Testis (tissue), 5 donors: ENCODE measurements at places on chromosomes 4 and X. TPM values are rescaled to one million over a fixed set of nuclear protein-coding genes. Genes with fewer than 3 reads are reported as not detected.
A peak's percentile ranks its signal among the peaks of the same experiment; 100 is the strongest.

DNA sequence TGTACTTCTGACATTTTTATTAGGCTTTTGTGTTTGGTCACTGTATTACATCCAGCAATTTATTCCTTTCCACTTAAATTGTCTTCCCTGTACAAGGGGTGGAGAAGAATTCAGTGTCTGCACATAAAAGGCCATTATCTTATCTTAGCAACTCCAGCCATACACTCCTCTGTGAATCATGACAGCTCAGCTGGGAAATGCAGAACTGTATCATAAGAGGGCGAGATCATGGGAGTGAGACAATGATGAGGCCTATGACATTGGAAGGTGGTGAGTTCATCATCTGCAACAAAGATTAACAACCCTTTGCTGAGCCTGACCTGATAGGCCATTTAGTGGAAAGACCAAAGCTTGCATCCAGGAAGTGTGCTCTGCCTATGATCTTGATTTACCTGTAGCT lies 33.3 kb downstream of the SLIT2 start:
- no peaks in the 10 kb centered on the region for H3K4me1 ChIP-seq
- H3K4me3 ChIP-seq: no peak overlapping the region

Gene MAGEC1
- total RNA-seq: 10.0 TPM

DNA sequence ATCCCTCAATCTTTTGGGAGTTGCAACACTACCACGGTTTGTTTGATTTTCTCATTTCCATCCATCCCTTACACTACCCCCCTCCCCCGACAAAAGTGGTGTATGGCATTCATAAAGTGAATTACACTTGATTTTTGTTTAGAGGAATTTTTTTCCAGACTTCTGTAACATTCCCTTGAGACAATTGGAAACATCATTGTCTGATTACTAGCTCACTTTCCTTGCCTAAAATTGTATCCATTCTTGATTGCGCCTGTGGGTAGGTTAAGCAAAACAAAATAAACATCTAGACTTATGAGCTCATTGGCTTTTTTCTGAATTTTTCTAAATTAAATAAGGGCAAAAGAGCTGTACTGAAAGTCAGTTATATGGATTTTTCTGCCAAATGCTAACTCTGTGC lies 3.5 kb downstream of the GPC3 start:
- no peak overlapping the region for H3K27ac ChIP-seq
- no peak overlapping the region for H3K4me3 ChIP-seq
- no peaks in the 10 kb centered on the region for H3K36me3 ChIP-seq
- no peak for DNase-seq
- H3K27me3 ChIP-seq: no peaks in the 10 kb centered on the region
- H3K4me1 ChIP-seq: no peaks in the 10 kb centered on the region

- DNase-seq: no peak
- H3K4me3 ChIP-seq: no peak overlapping the region
- no peaks in the 10 kb centered on the region for H3K27me3 ChIP-seq
- no peaks in the 10 kb centered on the region for H3K4me1 ChIP-seq
- no peak overlapping the region for H3K27ac ChIP-seq
These were observed 153.5 kb downstream of the KCNIP4 start for GRCh38 chr4:21795091-21795490.

DNA sequence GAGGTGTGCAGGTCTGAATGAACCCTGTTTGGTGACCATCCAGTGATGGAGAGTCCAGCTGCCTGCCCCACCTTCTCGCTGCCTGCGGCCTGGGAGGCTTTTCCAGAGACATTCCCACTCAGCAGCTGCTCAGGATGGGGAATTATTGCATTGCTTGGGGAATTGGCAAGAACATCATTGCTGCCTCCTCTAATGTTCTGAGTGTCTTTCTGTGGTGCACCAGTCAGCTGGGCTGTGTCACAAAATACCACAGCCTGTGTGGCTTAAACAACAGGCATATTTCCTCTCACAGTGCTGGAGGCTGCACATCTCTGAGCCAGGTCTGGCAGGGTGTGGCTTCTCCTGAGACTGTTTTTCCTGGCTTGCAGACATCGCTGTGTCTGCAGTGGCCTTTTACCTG lies 86.8 kb upstream of the AFAP1 start:
- no peaks in the 10 kb centered on the region for H3K36me3 ChIP-seq
- H3K4me1 ChIP-seq: no peaks in the 10 kb centered on the region
- DNase-seq: no peak
- no peak overlapping the region for H3K27ac ChIP-seq
- H3K4me3 ChIP-seq: no peak overlapping the region

Gene ASB9
- 88.8 TPM for total RNA-seq

DNA sequence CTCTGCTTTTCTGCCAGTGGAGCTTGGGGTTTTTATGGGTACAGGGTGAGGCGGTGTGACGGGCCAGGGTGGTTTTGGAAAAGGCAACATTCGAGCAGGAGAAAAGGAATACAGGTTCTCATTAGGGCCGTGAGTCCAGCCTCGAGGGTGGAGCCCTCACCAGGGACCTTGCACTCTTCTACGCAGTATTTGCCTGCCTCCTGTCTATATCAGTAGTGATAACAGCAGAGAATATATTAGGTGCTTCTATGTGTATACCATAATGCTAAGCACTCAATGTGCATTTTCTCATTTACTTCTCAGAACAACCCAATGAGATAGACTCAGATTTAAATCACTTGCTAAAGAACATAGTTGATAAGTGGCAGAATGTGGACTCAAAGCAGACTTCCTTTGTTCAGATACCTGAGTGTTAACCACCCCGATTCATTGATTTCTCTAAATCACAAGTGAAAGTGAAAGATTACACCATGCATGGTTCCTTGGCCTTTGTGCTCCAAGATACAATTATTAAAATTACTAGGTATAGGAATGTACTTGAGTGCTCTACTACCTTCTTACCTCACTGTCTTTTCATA lies 403.9 kb downstream of the PCDH7 start:
- no peaks in the 10 kb centered on the region for H3K36me3 ChIP-seq
- no peak overlapping the region for H3K4me3 ChIP-seq
- no peak for DNase-seq
- H3K27ac ChIP-seq: no peak overlapping the region
- no peaks in the 10 kb centered on the region for H3K4me1 ChIP-seq

GRCh38 chr4:6372649-6373525 lies 99.5 kb downstream of the PPP2R2C start:
- H3K27me3 ChIP-seq: no peaks in the 10 kb centered on the region
- no peak overlapping the region for H3K4me3 ChIP-seq
- no peaks in the 10 kb centered on the region for H3K36me3 ChIP-seq
- no peak overlapping the region for H3K27ac ChIP-seq
- no peaks in the 10 kb centered on the region for H3K4me1 ChIP-seq

Gene SORBS2
- 20.2 TPM for total RNA-seq

- H3K27me3 ChIP-seq: no peaks in the 10 kb centered on the region
- peak overlapping the region; percentile 52 for H3K4me3 ChIP-seq
- peak overlapping the region; percentile 78 for H3K27ac ChIP-seq
- DNase-seq: peak; percentile 56
These were observed 1.4 kb downstream of the MAGED1 start for GRCh38 chrX:51894697-51895336.

GRCh38 chr4:100100985-100101384 lies 89.3 kb downstream of the DDIT4L start:
- H3K36me3 ChIP-seq: no peaks in the 10 kb centered on the region
- no peak overlapping the region for H3K27ac ChIP-seq
- DNase-seq: no peak
- H3K27me3 ChIP-seq: no peaks in the 10 kb centered on the region
- H3K4me3 ChIP-seq: no peak overlapping the region

Gene FHDC1
- 4.2 TPM for total RNA-seq

Gene CTAG2
- 27.6 TPM for total RNA-seq

DNA sequence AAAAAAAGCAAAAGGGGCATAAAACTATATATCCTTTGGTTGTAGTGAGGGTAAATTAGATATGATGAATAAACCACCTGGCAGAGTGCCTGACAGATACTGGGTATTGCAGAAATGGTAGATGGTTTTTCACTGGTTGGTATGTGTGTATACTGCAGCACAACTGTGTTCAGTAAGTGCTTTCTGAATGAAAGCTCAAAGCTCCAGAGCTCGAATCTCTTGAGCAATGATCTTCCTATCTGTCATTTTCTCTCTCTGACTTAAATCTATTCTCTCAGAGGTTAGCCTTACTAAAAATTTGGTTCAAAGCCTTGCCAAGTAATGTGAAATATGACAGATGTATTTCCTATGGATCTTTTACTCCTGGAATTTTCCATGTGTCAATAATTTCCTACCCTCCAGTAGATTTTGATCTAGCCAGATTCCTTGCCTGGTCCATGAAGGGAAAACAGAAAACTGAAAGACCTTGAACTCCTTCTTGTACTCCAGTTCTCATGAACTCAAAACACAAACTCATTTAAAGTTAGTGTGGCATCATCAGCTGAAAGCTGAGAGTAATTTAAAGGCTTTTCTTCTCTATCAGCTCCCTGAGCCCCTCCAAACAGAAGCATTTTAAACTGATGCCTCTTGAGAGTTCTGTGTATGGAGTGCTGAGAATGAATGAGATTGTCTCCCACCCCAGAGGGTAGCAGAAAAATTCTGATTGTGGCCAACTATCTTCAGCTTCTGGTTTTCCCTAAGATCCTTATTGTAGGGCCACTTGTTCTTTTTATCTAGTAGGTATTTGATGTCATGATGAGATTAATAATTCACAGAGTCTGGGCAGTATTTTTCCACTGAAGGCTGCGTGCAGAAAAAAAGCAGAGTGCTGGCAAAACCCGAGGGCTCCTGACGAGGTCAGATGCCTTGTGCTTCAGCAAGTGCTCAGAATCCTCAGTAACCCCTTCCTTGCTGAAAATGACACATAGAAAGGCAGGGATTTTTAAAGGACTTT lies 363.4 kb upstream of the BOD1L1 start:
- H3K27me3 ChIP-seq: no peaks in the 10 kb centered on the region
- peak overlapping the region; percentile 9 for H3K27ac ChIP-seq
- DNase-seq: peak; percentile 33
- H3K4me1 ChIP-seq: peaks cover 42% of the 10 kb centered on the region
- no peak overlapping the region for H3K4me3 ChIP-seq
- no peaks in the 10 kb centered on the region for H3K36me3 ChIP-seq

DNA sequence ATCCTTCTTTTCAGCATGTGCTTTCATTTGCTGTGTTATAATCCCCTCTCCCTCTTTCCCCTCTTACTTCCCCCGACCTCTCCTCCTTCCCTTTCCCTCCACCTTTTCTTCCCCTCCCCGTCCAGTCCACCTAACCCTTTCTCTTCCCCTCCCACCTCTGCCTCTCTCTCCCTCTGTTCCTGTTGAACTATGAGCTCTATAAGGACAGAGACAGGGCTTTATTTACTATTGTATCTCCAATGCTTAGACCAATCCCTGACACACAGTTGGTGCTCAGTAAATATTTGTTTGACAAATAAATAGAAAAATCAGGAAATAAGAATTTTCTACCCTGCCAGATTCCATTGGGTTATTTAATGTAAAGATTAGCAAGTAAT lies 60.8 kb downstream of the EGF start:
- no peaks in the 10 kb centered on the region for H3K27me3 ChIP-seq
- no peaks in the 10 kb centered on the region for H3K36me3 ChIP-seq
- no peak for DNase-seq
- no peak overlapping the region for H3K27ac ChIP-seq
- no peaks in the 10 kb centered on the region for H3K4me1 ChIP-seq
- no peak overlapping the region for H3K4me3 ChIP-seq

Gene TCEAL2
- total RNA-seq: 63.0 TPM

DNA sequence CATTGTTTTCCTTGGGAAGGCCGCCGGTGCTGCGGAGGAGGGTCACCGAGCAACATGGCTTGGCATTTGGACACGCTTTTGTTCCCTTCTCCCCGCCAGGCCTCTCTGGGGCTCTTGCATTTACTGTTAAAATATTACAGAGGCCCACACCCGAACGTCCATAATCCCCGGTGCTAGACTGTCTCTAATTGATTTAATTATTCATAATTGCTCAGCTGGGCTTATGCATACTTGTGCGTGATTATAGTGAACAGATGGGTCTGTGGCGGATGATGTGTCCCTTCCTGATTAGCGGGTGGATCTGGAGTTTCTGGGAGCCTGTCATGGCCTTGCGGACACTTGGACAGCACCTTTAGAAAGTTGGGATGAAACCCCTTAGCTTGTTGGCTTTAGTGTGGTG lies 100.2 kb upstream of the MSX1 start:
- no peak overlapping the region for H3K4me3 ChIP-seq
- DNase-seq: no peak
- no peak overlapping the region for H3K27ac ChIP-seq
- H3K36me3 ChIP-seq: no peaks in the 10 kb centered on the region
- H3K27me3 ChIP-seq: no peaks in the 10 kb centered on the region

Gene SLIT2
- total RNA-seq: 11.4 TPM

DNA sequence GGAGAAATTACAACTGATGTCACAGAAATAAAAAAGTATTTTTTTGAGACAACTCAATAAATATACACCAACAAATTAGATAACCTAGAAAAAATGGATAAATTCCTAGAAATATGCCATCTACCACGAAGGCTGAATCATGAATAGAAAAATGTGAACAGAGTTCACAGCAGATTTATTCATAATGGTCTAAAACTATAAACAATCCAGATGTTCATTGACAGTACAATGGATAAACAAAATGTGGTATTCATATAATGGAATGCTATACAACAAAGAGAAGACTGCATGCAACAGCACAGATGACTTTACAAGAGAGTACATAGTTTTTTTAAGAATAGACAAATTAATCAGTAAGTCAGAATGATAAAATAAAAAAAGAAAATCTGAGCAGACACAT lies 55.2 kb downstream of the CLOCK start:
- H3K4me3 ChIP-seq: no peak overlapping the region
- H3K36me3 ChIP-seq: no peaks in the 10 kb centered on the region
- H3K27me3 ChIP-seq: no peaks in the 10 kb centered on the region
- H3K4me1 ChIP-seq: no peaks in the 10 kb centered on the region
- no peak overlapping the region for H3K27ac ChIP-seq

GRCh38 chr4:149584722-149585121 lies 230.9 kb downstream of the IQCM start:
- no peaks in the 10 kb centered on the region for H3K36me3 ChIP-seq
- H3K4me1 ChIP-seq: no peaks in the 10 kb centered on the region
- H3K27me3 ChIP-seq: no peaks in the 10 kb centered on the region
- DNase-seq: no peak

DNA sequence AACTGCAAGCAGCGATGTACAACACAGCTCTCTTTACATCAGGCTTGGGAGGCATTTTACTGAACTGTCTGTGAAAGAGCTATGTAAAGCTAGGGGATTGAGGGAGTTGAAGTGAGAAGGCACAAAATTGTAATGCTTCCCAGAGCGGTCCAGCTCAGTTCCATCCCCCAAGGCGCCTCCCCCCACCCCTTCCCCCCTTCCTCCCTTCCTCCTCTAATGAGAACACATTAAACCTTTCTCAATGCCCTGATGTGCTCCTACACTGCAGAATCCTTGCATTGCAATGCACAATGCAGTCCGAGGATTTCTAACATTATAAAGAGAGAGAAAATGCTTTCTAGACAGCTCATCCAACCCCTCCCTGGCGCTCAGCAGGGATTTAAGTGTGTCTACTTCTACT lies 73.9 kb downstream of the CXXC4 start:
- peak; percentile 19 for DNase-seq

- peak; percentile 24 for DNase-seq
- H3K4me3 ChIP-seq: peak overlapping the region; percentile 96
- peak overlapping the region; percentile 84 for H3K27ac ChIP-seq
- H3K4me1 ChIP-seq: no peaks in the 10 kb centered on the region
- no peaks in the 10 kb centered on the region for H3K36me3 ChIP-seq
These were observed 607 bp upstream of the SCOC start for GRCh38 chr4:140372751-140373327.
